Endothelial cell of umbilical vein (primary cell): ENCODE measurements at places on chromosomes 16 and 17.
A peak's percentile ranks its signal among the peaks of the same experiment; 100 is the strongest.

GRCh38 chr16:4695473-4696171 lies 2.3 kb downstream of the NUDT16L1 start:
- DNase-seq, result no peak

- no peak for DNase-seq
Observed at GRCh38 chr17:65287040-65287439, 149.9 kb downstream of the RGS9 start.

DNA sequence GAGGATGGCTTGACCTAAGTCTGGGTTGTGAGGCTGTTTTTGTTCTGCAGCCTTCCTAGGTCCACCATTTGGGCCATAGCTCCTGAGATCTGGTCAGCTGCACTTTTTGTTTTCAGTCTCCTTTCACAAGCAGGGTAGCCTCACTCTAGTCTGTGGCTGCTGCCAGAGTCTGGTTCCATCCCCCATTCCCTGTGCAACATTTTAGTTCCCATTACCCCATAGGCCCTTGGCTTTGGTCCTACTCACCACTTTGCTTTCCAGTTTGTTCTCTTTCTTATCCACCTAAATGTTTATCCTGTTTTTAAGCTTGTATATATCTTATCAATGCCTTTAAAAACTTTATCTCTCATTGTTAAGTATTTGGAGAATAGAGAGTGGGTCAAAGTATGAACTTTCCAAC lies 6.5 kb upstream of the XYLT2 start:
- no peak for DNase-seq

DNA sequence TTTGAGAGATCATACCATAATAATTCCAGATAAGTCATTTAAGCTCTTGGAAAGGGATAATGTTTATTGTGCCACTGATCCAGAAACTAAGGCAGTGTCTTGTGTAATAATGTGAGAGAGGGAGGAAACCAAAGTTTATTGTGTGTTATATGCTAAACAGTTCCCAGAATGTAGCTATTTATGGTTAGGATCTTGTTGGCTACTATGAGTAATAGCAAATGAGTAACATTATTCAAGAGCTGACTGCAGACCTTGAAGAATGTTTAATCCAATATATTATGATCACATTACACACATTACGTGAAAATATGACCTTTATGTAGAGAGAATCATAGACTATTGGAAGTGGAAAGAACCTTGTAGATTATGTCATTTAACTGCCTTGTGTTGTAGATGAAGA lies 139.5 kb downstream of the BCAS3 start:
- no peak for DNase-seq

DNA sequence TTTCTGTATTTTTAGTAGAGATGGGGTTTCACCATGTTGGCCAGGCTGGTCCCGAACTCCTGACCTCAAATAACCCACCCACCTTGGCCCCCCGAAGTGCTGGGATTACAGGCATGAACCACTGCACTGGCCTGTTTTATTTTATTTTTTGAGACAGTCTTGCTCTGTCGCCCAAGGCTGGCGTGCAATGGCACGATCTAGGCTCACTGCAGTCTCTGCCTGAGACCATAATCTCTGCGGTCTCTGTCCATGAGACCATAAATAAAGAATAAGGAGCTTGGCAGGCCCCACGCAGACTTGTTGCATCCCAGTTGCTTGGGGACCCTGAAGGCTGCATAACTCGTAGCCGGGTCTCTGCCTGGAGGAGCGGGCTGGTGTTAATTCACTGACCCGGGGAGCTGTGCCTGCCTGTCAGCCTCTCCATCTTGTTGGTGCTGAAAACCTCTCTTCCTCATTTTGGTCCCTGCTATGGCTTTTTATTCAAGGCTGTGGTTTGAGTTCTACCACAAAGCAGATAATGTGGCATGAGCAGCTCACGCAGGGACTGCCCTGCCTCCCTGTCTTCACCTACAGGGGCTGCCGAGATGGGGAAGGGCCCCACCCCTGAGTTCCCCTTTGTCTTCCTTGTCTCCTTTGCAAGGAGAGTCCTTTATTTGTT lies 82.1 kb downstream of the MSI2 start:
- DNase-seq, result no peak

DNA sequence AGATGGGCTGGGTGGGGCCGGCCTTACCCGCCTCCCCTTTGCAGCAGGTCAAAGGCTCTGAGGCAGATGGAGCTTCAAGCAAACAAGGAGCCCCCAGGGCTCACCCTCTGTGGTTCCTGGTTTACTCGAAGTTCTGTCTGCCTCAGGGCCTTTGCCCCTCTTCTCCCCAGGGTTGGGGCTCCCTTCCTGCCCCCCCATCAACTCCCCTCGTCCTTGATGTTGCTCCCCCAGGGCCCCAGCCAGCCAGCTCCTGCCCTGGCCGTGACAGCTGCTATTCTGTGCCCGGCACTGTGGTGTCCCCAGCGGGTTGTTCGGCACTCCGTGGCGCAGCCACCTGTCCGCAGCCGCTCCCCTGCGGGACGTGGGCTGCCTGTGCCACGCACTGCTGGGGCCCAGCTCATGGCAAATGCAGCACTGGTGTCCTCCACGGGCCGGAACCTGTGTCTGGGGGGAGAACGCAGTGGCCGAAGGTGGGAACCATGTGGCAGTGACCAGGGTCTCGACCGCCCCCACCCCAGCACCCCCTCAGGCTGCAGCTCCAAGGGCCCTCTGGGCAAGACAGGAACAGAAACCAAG lies 4.3 kb upstream of the METRN start:
- DNase-seq, result no peak

DNA sequence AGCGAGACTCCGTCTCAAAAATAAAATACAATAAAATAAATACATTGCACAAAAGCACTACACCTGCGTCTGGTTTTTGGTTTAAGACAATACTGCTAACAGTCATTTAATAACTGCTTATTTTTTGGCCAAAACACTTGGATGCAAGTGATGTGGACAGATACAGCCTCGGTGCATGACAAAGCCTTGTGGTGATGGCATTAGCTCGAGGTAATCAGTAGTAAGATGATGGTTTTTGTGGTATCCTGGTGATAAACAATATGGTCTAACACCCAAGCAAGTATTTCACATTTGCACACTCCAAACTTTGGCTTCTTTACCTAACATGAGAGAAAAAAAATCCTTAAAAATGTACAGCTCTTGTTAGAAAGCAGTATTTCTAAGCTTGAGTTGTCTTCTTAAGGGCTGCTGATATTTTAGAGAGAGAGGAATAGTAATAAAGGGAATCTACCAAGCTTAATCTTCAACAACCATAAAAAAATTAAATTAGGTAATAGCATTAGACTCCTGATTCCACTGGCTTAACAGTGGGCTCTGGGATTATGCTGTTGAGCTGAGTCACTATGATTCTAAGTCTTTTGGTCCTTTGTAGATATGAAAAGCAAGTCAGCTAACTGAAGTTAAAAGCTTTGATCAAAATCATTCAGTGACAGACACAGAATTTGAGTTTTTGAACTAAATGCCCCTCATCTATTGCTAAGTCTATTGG lies 111.1 kb downstream of the VPS53 start:
- DNase-seq, result no peak

DNA sequence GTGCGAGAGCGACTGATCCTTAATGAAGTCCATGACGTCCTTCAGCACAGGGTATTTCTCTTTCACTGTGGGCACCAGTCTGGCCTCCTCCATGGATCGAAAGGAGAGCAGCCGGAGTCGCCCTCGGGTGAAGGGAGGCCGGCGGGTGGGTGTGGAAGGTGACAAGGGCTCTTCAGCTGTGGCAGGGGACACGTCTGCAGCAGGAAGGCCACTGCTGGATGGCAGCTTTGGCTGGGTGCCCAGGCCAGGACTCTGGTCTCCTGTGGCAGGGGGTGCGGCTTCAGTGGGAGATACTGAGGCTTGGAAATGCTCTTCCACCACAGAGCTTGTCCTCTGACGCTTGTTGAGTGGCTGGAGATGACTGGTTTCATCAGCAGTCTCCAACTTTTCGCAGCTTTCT lies 78.5 kb downstream of the ZZEF1 start:
- no peak for DNase-seq

GRCh38 chr17:80706463-80706867 lies 161.8 kb downstream of the RPTOR start:
- DNase-seq, result no peak

DNA sequence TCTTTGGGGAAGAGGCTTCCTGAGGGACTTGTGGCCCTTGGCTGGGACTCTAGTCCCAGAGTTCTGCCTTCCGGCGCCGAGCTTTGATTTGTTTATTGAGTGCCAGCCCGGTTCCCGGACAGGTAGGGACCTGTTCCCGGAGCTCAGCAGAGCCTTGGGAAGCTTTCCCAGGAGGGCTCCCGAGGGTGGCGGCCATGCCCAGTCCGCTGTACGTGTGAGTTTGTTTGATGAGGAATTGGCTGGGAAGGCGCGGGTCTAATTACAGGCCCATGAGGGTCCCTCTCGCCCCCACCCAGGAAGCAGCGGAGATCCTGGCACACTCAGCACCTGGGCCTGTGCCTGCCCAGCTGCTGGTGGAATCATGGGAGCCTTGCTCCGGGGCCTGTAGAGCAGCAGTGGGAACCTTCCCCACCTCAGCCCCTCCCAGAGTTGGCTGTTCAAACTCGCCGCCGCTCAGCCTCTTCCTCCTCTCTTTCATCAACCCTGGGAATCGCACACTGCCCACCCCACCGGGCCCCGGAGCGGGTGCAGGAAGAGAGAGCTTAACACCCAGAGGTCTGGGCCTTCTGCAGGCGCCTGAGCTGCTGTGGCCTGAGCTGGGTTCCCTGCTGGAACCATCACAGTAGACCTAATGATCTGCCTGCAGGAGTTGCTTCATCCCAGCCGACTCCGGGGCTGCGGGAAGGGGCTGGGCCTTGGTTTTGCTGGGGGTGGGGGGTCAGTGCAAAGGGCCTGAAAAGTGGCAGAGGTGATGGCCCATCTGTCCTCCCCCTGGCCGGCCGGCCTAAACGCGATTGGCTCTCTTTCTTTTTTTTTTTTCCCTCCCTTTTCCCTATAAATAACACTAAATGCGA lies 313.7 kb downstream of the SEC14L1 start:
- DNase-seq, result no peak

GRCh38 chr16:58027161-58027915 lies 1.8 kb downstream of the MMP15 start:
- DNase-seq, result no peak

DNA sequence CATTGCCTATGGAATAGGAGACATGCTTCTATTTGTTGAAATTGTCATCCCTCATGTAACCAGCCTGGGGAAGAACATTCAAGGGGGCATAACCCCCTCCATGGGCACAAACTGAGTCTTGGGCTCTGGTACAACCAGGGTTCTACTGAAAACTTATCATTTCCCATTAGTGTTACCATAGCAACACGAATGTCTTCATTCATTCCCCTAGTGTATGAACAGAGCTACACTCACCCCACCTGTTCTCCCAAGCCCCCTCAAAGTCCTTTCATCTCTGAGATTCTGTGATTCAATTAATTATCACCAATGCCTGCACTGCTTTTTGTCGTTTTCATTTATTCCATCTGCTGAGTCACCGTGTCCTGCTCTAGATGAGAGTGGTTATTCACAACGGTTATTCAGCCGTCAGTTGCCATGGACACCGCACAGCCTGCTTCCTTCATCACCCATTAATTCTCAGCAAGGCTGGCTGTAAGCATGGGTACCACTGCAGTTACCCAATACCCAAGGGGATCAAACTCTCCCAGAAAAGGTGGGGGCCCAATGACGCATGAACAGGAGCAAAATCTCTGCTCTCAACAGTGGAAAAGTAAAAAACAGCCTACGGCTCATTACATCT lies 1.6 kb upstream of the GAST start:
- DNase-seq, result peak; percentile 35

DNA sequence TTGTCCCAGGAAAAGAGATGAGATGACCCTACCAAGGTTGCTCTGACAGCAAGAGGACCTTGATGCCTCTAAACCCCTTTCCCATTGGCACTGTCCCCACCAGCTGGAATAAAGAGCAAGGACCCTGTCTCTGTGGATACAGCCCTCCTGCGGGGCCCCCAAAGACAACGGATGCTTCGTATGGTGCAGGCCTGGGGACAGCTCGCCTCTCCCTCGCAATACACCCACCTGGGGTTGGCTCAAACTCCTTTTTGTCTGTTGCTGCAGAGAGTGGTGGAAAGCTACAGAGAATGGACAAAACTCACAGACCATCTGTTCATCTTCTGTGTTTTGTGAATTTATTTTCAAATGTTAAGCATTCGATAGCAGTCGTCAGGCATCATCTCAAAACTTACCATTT lies 27.6 kb upstream of the CACNG3 start:
- DNase-seq, result no peak

DNA sequence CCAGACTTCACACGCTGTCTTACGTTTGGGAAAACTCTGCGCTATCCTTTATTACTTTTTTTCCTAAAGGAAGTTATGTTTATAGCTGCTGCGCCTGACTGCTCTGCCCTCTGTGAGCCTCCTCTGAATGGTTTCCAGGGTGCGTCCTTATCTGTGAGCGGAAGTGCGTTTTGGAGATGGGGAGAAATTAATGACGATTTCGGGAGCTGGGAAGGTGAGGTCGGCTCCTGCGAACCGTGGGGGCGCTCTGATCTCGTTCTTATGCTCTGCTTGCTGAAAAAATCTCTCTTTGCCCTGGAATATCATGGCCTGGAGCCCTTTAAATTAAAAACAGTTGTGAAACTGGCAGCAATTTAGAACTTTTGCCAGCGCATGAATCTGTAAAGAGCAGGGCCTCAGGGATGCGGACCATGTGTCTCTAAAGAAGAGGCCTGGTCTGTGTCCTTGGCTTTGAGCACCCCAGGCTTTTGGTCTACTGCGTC lies 135.7 kb upstream of the ZFHX3 start:
- no peak for DNase-seq

- no peak for DNase-seq
Observed at GRCh38 chr17:15197229-15197628, 67.9 kb downstream of the PMP22 start.

DNA sequence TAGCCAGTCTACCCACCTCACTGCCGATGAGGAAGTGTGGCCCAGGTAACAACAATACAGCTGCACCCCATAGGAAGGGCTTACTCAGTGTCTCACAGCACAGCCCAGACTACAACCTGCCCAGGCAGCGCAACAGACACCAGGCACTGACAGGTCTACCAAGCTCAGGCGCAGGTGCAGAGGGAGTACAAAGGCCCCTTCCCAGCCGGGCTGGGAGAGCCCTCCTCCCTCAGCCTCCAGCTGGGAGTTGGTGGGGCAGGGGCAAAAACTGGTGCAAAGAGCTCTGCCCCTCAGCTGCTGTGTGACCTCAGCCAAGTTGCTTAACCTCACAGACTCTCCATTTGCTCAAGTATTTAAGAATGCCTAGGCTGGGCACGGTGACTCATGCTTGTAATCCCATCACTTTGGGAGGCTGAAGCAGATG lies 112.6 kb upstream of the LHX1 start:
- DNase-seq, result no peak

- DNase-seq, result no peak
Observed at GRCh38 chr17:34354637-34355036, 1.6 kb upstream of the CCL13 start.
